ENCODE measurements at places on chromosomes 1 and 21.

GRCh38 chr1:85546748-85547147, 33.8 kb upstream of the CCN1 start:
- no peak for DNase-seq

- no peak for DNase-seq
Observed at GRCh38 chr1:79726911-79727310, 720.4 kb upstream of the ADGRL4 start.

- no peak for DNase-seq
Observed at GRCh38 chr1:162265983-162266382, 110.7 kb downstream of the SPATA46 start.

- DNase-seq: no peak
Observed at GRCh38 chr1:20787840-20788795, 1.0 kb upstream of the HP1BP3 start.

DNA sequence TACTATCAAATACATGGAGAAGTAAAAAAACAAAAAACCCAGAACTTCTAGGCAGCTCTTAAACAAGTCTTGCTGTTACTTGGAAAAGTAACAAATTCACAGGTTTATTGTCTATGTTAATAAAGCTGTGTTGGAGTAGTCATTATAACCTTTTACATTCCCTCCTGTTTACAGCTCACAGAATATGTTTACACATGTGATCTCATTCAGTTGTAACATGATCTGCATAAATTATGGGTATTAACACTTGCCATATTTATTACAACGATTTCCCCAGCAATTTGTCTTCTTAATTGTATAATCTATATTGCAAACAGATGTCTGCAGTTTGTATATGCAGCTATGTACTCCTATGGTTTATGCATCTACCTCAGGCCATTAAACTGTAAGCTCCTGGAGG, 28.6 kb downstream of the ERG start:
- DNase-seq: no peak

DNA sequence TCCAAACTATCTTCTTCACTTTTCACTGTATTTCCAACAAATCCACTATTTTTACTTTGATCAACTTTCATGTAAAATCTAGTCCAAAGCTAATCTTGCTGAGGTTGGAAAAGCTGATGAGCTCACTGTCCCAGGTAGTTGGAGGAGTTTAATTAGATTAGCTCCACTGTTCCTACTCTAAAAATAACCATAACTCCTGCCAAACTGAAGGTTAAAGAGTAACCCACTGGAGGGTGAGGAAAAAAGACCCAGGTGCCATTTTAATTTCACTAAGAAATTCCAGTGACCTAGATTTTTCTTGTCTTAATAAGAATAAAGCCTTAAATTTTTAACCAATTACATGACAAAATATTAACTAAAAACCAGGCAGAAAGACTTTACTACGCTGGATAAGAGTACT, 15.3 kb downstream of the DCAF8 start:
- DNase-seq: no peak

Measured in Jurkat, Clone E6-1 (cell line).